ENCODE measurements at places on chromosomes 6 and 20. TPM values are rescaled to one million over a fixed set of nuclear protein-coding genes. Genes with fewer than 3 reads are reported as not detected.
A peak's percentile ranks its signal among the peaks of the same experiment; 100 is the strongest.

- no peak for DNase-seq
Measured at GRCh38 chr6:169939554-169940164, 188.2 kb downstream of the ERMARD start.

DNA sequence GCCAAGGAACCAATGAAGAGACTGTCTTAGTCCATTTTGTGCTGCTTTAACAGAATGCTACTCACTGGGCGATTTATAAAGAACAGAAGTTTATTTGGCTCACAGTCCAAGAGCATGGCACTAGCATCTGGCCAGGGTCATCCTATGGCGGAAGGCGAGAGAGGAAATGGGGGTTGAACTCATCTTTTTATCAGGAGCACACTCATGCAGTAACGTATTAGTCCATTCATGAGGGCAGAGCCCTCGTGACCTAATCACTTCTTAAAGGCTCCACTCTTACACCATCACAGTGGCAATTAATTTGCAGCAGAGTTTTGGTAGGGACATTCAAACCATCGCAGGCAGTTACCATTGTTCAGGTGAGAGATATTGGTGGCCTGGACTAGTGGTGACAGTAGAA is 8.5 kb downstream of the ARFGEF2 start:
- no peak for DNase-seq

GRCh38 chr6:130322673-130323268 is 43.0 kb upstream of the TMEM200A start:
- DNase-seq = no peak

DNA sequence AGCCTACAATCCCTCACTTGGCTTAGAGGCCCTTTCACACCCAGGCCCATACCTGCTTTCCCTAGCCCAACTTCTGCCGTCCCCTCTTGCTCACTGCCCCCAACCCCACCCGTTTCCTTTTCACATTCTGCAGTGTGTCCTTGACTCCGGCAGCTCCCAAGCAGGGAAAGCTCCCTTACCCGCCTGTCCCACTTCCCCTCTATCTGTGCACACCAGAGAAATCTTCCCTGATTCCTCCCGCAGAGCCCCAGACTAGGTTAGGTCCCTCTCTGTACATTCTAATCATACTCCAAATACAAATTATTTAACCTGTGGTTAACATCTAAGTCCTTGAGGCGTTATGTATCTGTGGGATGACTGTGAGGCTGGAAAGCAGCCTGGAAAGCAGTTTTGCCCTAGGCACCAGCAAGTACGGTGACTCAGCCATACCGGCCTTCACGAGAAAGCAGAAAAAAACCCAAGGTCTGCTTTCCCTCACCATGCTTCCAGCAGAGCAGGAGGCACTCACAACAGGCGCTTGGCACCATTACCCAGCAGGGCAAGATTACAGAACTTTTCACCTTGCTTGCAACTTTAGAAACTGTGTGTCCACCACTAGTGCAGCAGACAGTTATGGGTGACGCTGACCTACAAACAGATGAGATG is 22.3 kb downstream of the ELOVL5 start:
- DNase-seq = no peak

DNA sequence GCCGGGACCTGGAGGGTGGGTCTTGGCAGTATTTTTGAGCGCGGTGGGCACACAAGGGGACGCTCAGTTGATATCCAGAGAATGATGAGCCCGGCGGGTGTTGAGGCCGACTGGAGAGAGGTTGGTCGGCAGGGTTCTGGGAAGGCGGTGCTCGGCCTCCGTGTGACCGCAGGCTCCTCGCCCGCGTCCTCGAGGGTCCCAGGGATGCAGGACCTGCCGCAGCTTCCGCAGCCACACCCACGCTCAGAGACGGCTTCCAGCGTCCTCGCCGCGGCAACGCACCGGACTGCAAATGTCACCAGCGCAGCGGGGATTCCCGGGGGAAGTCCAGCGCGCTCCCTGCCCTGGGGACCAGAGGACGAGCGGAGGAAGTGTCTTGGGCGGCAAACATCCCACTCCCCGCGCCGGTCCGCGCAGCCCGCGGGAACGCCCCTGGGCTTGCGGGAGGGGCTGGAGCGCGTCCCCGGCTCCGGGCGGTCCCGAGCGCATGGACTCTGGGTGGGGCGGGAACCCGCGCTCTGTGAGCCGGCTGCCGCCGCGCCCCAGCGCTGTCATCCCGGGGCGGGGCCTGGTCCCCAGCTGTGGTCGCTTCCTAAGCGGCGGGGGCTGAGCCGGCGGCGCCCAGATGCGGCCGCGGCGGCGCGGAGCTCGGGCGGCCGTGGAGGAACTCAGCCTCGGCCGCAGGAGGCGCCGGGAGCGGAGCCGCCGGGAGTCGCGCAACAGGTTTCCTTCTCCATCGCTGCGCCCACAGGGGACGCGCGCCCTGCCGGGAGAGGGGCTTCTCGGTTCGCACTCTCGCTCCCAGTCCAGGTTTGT is at the start of gene STX11:
Gene STX11 (plus strand): TSS at position 624 of the 816 bp plus-strand sequence. CDS start 36,111 bp downstream, outside the sequence.
- DNase-seq = peak; percentile 80

GRCh38 chr6:36249536-36249935 is 20.3 kb upstream of the PNPLA1 start:
- DNase-seq = no peak

- no peak for DNase-seq
Measured at GRCh38 chr6:124854338-124854922, 107.8 kb upstream of the RNF217 start.

DNA sequence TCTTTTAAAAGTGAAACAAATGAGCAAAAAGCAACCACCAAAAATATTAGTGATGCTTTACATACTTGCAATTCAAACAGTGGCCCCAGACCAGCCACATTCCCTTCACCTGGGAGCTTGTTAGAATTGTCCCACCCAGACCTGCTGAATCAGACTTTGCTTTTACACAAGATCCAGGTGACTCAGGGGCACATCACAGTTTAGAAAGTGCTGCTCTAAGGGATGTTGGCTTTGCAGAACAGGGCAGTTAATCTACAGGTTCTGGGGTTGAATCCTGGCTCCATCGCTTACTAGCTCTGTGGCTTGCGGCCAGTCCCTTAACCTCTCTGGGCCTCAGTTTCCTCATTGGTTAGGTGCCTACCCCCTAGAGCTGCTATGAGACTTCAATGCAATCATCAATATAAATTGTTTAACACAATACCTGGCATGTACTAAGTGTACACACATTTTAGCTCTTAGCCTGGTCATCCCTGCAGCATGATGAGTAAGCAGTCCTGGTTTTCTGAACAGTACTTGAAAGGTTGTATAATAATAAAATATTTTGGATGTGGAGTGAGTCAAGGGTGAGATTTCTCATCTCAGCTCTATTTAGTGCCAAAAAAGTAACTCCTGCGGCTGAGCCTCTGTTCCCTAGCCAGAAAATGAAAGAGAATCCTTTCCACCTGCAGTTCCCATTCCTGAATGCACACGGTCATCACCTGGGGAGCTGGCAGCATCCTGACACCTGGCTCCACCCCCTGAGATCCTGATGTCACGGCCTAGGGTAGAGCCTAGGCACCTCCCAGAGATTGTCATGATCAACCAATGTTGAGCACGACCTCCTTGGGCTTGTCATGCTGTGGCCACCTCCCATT is 162.7 kb downstream of the ANKRD60 start:
- DNase-seq = no peak

DNA sequence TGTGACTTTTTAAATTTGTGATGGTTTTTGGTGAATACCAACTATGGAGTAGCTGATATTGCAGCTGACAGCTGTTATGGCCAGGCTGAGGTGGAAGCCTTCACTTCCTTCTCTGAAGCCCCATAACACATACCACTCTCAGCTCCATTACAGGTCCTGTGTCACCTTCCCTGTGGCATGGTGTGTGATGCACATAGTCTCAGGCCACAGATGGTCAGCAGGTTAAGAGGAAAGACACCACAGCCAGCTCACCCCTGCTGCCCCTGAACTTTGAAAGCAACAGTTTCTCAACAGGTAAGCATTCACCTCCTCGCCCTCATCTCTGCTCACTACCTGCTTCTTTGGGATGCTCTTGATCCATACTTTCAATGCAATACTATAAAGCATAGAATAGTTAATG is 7.7 kb downstream of the TXNDC5 start:
- no peak for DNase-seq

GRCh38 chr6:10617008-10617696 is 77.3 kb downstream of the C6orf52 start:
- peak; percentile 49 for DNase-seq

- DNase-seq = no peak
Measured at GRCh38 chr6:140874066-140874465, 1258.7 kb upstream of the GJE1 start.

- no peak for DNase-seq
Measured at GRCh38 chr6:135901774-135902524, 50.4 kb downstream of the PDE7B start.

- DNase-seq = no peak
Measured at GRCh38 chr6:133205304-133205703, 35.9 kb upstream of the EYA4 start.

DNA sequence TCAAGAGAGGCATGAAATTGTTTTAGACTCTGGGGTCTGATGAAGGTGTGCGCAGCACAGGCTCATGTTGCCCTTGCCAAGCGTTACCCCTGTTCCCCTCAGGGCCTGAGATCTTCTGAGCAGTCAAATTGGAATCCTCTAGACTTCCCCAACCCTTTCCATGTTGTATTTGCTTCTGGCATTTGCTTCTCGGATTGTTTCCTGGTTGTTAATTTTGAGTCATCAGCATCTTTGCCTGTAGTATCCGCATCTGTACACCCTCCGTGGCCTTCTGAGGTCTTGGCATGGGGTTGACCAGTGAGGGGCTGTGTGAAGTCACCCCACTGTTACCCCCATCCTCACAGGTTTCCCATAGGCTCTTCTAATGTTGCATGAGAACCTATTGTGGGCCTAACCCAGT is 40.9 kb downstream of the SLC24A3 start:
- DNase-seq = no peak

DNA sequence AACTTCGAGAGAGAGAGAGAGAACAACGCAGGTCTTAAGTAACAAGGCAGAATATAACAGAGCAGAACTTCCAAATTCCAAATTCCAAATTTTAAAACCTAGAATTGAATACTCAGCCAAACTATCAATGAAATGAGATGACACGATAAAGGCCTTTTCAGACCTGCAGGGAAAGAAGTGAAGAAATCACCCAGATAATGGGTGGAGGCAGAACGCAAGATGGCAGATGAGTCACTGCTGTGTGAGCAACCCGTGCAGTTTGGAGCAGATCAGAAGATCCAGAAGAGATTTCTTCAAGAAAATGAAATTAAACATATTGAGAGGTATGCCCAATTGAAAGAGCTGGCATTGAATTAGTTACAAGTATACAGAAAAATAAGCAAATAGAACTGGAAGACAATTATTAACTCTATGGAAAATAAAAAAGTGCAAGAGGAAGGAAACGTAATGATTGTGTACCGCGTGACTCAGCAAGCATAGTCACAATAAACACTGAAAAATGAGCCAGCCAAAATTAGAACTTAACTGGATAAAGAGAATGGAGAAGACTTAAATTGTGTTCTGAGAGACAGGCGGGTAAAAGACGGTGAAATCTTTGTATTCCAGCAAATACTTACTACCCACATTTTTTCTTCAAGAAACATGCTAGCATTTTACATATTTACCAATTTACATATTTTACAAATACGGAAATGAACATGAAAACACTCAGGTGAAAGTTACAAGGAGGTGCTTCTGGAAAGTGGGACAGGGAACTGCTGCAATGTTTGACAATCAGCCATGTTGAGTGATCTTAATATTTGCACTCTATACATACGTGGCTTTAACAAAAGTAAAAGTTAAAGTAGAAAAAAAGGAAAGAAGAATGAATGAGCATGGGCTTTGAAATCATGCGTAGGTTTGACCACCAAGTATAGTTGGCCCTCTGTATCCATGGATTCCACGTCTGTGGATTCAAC is 87.9 kb upstream of the CDYL start:
- no peak for DNase-seq

DNA sequence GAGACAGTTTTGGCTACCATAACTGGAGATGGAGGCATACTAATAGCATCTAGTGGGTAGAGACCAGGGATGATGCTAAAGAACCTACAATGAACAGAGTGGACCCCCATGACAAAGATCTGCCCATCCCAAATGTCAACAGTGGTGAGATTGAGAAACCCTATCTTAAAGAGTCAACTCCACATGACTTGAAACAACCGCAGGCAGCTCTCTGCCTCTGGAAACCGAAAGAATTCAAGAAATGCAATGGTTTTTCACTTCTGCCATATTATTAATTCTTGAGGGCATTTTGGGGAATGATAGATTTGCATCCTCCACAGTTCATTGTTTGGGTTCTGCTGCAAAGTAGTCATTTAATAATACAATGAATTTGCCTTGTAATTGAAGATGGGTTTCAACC is 463.4 kb downstream of the MAFB start:
- DNase-seq = no peak

- no peak for DNase-seq
Measured at GRCh38 chr6:104321301-104321700, 538.4 kb downstream of the HACE1 start.

GRCh38 chr6:158544428-158544827 is 15.5 kb upstream of the TMEM181 start:
- DNase-seq = no peak

DNA sequence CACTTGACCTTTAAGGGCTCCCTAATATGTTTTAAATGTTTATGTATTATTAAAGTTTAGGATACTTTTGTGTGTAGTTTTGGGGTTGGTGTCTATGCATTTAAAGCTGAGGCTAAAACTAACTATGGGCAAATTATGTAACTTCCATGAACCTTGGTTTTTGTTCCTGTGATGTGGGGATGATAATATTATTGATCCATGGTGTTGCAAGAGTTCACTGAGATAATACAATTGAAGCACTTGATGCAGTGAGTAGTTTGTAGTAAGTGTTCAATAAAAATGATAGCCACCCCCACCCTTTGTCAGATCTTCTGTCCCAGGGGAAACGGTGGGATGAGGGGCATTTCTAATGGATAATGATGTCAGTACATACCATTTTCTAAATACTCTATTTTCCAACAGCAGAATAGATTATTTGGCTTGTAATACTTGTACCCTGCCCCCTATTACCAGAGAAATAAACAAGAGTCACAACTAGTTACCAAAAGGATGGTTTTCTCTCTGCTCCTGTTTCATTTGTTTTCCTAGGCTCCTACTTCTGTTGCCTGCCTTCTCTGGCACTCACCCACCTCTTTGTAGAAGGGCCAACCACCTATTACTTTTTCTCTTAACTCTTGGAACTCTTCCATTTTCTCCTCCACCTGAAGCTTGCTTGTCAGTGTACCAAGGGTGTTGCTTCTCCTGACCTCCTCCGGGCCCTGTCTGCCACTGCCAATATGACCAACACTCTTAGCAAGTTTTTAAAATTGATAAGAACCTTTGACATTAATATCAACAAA is 97.9 kb downstream of the RCAN2 start:
- DNase-seq = no peak

EYS gene
- not detected for total RNA-seq

PRICKLE4 gene
- 1.9 TPM for total RNA-seq

PPP1R16B gene
- total RNA-seq = 6.2 TPM

PRPF6 gene
- 48.2 TPM for total RNA-seq

STX11 gene
- 15.4 TPM for total RNA-seq

GATA5 gene
- total RNA-seq = 0.61 TPM

TBXT gene
- total RNA-seq = not detected

LTB gene
- 0.67 TPM for total RNA-seq

ASIP gene
- total RNA-seq = 4.7 TPM

PRIM2 gene
- 4.7 TPM for total RNA-seq

MCCD1 gene
- total RNA-seq = not detected

TRIM15 gene
- not detected for total RNA-seq

GTPBP2 gene
- 23.1 TPM for total RNA-seq

CGA gene
- total RNA-seq = not detected

SLC22A1 gene
- 0.91 TPM for total RNA-seq

TRIM39 gene
- 10.6 TPM for total RNA-seq

Measured in heart right ventricle (tissue), 16 donors.